ENCODE measurements at places on chromosomes 7 and 10. TPM values are rescaled to one million over a fixed set of nuclear protein-coding genes. Genes with fewer than 3 reads are reported as not detected.

The ZNF722 gene
- not detected for total RNA-seq

The STEAP1B gene
- total RNA-seq, result 18.9 TPM

The FOXI2 gene
- total RNA-seq, result not detected

The PNLIPRP3 gene
- total RNA-seq, result not detected

The DRGX gene
- not detected for total RNA-seq

The FAM221A gene
- 1.5 TPM for total RNA-seq

The C10orf53 gene
- total RNA-seq, result not detected

The NODAL gene
- total RNA-seq, result not detected

The AVPI1 gene
- total RNA-seq, result 19.2 TPM

The DCLRE1A gene
- 7.7 TPM for total RNA-seq

The CYP2C19 gene
- total RNA-seq, result not detected

The NDUFA5 gene
- 43.6 TPM for total RNA-seq

The C7orf57 gene
- total RNA-seq, result not detected

The GOLGA7B gene
- total RNA-seq, result 0.06 TPM

The PTN gene
- total RNA-seq, result 43.0 TPM

The OPALIN gene
- not detected for total RNA-seq

The HMX3 gene
- total RNA-seq, result not detected

The TRIM74 gene
- 0.06 TPM for total RNA-seq

The AKR1B15 gene
- total RNA-seq, result not detected

The CHST15 gene
- 14.4 TPM for total RNA-seq
